GM12891 (cell line): ENCODE measurements at places on chromosomes 7 and 10.

- no peak for DNase-seq
Observed at GRCh38 chr7:143846692-143847091, 55.3 kb downstream of the TCAF1 start.

DNA sequence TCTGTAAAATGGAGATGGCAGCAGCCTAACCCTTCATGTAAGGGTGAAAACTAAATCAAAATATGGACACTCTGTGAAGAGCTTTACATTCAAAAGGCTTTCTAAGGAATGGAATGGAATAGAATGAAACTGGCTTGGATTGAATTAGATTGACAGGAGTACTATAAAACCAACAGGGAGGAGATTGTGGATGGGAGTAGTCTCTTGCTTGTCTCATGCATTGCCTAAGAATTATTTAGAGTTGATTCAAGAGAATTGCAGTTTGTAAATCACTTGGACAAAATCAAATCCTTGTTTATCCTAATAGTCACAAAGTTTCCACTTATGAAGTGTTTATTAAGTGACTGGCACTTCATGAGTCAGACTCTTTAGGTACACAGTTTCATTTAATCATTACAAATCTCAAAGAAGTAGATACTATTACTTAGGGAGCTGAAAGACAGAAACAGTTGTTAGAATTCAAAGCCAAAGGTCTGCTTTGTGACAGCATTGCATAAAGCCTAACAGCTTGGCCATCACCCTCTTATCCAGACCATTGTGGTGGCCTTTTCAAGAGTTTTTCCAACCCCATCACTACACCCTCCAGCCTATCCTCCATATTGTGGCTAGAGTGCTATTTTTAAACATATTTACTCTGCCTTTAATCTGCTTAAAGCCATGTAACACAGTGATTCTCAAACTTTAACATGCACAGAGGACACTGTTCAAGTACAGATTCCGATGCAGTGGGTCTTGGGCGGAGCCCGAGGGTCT is 91.9 kb upstream of the GHITM start:
- no peak for DNase-seq

GRCh38 chr7:115235075-115235474 is 313.2 kb downstream of the MDFIC start:
- DNase-seq, result no peak

GRCh38 chr10:24502801-24503460 is 220.8 kb downstream of the ARHGAP21 start:
- DNase-seq, result no peak

DNA sequence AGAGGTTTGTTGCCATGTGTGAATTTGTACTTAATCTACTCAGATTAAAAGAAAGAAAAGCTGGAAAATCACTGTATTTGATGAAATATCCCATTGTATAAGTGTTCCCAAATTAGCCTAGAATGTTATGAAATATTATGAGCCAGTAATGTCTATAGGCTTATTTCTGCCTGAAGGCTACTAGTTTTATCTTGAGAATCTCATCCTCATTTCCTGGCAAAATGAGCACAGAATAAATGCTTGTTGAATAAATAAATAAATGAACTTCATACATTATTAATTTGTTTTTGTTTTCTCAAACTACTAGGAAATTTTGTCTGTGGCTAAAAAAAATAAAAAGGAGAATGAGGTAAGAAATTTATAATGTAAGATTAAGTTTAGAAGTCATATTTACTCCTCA is 25.5 kb downstream of the HELLS start:
- DNase-seq, result no peak

DNA sequence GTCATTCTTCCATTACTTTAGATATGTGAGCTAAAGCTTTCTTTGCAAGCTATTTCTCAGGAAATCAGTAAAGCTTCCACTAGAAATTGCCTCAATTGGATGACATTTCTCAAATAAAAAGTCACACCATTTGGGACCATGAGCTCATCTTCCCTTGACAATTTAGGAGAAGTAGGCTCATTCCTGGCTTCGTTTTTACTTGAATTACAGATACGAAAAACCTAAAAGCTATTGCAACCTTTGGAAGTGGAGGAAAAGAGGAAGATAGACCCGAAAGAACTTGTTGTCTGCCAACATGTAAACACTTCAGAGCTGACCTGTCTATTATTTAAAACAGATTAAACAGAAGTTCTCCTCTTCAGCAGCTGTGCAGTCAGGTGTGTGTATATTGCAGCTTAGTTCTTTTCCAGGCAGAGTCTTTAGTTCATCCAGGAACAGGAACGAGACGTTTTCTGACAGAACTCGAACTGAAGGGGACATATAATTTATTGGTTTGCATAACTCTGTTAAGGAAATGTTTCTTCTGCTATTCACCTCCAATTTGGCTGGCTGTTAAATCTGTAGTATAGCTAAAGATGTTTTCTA is 43.1 kb upstream of the ST8SIA6 start:
- DNase-seq, result no peak

GRCh38 chr7:91557789-91558404 is 293.7 kb downstream of the FZD1 start:
- no peak for DNase-seq

DNA sequence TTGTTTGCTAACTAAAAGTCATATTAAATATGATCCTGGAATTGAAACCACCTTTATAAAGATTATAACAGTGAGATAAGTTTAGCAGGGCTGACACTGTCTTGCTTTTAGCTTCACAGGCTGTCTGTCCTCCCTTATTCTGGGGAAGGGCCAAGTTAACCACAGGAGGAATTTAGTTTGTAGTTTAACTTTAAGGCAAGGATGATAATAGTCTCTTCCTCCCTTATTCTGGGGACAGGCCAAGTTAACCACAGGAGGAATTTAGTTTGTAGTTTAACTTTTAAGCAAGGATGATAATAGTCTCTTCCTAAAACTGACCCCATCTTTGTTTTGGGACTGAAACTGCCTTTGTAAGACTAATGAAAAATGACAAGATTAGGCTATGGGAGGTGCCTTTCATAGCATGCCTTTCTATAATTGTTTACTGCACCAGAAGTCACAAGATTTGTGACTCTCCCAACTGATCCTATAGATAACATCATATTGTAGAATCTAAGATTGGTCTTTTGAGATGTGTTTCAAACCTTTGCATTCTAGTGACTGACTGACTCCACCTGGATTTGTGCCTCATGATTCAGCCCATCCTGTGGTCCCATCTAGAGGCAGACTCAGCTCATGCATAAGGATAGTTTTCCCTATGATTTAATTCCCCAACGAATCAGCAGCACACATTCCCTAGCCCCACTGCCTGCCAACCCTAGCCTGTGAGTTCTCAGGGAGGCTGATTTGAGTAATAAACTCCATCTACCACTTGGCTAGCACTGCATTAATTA is 212.0 kb downstream of the MAGI2 start:
- no peak for DNase-seq

DNA sequence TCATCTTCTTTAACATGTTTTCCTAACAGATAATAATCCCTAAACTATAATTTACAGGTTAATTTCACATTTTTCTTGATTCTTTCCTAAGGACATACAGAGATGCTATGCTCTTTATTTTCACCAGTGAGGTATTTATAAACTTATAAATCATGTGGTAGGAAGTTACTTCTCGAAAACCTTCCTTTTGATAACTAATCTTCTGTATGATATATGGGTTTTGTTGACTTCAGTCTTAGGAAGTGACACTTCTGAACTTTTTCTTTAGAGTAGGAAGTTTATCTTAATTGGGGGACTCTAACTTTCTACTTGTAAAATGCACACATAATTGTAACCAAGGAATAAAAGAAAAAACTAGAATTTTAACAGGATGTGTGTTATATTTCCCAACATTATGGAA is 9.8 kb upstream of the PNPLA8 start:
- DNase-seq, result no peak

GRCh38 chr7:40393660-40394059 is 258.9 kb downstream of the SUGCT start:
- DNase-seq, result no peak

- no peak for DNase-seq
Observed at GRCh38 chr7:23158546-23158945, 23.3 kb upstream of the NUP42 start.

DNA sequence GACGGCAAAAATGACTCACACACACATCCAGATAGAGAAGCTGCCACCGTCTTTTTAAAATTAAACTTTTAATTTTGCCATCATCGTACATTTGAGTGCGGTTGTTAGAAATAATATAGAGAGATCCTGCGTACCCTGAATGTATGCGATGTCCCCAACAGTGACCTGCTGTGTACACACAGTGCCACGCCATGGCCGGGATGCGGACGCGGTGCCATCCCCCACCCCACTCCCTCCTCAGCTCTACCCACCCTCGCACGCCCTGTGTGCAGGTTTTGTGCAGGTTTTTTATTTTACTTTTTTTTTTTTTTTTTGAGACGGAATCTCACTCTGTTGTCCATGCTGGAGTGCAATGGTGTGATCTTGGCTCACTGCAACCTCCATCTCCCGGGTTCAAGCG is 58.7 kb upstream of the PDGFA start:
- no peak for DNase-seq

DNA sequence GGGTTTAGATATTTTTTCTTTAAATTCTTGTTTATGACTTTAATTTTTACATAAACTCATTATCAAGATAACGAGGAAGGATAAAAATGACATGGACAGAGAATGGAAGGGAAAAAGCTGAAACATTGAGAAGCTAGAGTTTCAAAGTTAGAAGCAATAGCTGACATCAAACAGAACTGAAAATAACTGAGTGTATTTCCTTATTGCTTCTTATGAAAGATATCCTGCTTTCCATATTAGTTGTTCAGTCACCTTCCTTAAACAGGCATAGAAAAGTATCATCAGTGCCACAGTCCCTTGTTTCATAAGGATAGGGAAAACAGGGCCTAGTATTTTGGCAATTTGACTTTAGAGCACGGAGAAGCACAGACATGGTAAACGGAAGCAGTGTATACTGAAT is 460.5 kb upstream of the GHITM start:
- DNase-seq, result no peak

DNA sequence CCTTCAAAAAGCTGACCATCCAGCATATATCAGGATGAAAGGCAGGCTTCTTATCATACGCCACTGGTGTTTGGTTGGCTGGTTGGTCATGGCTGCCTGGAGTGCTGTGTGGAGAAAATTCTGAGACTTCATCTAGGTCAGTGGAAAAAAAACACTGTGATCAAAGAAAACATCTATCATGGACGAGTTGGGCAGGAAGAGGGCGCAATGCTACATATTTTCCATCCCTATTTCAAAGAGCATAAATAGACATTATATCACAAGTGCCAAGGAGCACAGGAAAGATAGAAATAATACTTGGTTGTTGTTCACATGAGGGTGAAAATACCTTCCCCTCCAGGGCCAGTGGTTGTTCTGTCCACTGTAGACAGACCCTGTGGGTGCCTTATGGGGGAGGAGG is 128.4 kb upstream of the PLPP4 start:
- DNase-seq, result no peak

DNA sequence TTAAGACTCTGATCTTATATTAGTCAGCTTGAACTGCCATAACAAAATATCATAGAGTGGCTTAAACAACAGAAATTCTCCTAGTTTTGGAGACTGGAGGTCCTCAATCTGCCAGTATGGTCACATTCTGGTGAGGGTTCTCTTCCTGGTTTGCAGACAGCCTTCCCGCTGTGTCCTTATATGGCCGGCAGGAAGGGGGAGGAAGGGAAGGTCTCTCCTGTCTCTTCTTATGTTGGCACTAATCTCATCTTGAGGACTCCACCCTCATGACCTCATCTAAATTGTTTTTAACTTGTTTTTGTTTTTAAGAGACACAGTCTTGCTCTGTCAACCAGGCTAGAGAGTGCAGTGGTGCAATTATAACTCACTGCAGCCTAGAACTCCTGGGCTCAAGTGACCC is 53.1 kb downstream of the VPS41 start:
- DNase-seq, result no peak

DNA sequence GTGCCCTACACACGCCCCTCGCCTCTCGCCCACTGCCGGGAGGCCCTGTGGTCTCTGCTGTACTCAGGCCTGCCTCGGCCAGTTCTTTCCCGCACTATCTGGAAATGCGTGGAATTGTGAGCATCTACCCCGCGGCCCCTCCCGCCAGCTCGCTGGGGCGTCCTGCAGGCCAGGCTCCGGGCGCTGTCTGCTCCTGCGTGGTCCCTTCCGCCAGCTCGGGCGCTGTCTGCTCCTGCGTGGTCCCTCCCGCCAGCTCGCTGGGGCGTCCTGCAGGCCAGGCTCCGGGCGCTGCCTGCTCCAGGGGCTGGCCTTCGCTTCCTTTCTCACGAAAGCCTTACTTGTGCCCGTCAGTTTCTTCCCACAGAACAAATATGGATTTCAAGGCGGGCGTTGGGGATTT is 14.9 kb downstream of the GET4 start:
- no peak for DNase-seq

DNA sequence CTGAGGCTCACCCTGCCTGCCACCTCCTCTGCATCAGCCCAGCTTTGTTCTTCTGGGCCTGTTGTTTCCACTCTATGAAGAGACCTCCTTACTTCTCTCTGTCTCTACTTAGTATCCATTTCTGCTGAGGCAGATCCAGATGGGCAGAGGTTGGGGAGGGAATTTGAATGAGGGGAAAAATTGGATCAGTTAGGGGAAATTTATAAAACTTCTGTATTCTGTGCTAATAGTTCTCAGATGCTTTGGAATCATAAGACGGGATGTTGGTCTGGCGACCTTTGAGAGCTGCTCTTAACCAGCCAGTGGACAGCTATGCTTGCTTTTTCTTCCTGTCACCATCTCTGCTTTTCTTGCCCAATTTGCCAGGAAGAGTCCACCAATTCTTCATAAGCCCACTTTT is 55.5 kb downstream of the AUTS2 start:
- no peak for DNase-seq

DNA sequence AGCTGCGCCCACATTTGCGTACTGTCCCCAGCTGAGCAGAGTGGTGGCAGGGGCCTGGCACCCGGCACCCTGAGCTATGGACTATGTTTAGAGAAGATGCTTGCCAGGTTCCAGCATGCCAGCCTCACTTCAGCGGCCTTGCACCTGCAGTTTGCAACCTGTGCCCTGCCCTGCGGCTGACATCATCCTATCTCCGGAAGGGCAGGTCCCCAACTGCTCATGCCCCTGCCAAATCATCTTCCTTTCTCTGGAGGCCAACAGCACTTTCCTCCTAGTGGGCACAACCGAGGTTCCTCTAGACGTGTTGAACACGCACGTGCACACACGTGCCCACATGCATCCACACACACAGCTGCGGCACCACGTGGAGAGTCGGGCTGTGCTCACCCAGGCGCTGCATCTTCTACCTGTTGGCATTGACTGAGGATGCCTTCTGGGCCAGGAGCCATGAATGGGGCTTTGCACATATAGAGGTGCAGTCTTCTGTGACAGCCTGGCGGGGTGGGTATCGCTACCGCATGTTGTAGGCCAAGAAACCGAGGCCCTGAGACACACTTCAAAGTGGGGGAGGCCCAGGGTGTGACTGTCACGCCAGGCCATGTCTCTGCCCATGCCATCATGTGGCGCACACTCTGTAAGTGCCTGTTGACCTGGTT is 24.5 kb downstream of the CNPY1 start:
- no peak for DNase-seq

- DNase-seq, result no peak
Observed at GRCh38 chr7:118072893-118073674, 110.9 kb upstream of the LSM8 start.

DNA sequence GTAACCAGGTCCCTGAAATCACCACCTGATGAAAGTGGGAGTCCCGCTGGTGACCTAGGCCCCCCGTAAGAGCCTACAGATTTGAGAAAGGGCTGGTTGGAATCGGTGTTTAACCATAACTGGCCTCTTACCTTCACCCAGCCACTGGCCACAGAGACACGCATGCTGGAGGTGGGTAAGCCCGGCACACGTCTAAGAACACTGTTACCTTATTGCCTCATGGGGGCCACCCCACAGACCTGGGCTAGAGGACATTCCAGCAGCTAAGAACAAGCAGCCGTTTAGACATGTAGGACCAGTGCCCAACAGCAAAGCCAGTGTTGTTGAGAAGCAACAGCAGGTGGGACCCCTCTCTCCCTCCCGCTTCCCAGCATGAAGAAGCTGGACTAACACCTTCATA is 2.5 kb upstream of the GDF2 start:
- no peak for DNase-seq
